GM13976 (cell line): ENCODE measurements at places on chromosomes 7 and 10.

DNA sequence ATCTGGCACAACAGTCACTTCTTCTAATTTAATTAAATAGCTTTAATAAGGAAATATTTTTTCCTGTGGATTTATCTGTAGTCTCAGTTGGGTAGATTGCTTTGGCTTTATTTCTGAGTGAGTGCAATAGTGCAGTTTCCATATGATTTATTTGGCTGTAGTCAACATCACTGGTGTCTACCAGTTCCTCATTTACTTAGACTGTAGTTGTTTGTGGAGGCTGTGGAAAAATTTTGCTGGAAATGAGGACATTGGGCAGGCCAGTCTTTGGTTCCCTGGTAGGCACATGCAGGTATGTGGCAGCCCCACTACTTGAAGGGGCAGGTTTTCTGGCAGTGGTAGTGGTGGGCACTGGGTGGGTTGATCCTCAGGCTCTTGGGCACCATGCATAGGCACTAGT lies 15.5 kb downstream of the TAS2R40 start:
- no peak for DNase-seq

DNA sequence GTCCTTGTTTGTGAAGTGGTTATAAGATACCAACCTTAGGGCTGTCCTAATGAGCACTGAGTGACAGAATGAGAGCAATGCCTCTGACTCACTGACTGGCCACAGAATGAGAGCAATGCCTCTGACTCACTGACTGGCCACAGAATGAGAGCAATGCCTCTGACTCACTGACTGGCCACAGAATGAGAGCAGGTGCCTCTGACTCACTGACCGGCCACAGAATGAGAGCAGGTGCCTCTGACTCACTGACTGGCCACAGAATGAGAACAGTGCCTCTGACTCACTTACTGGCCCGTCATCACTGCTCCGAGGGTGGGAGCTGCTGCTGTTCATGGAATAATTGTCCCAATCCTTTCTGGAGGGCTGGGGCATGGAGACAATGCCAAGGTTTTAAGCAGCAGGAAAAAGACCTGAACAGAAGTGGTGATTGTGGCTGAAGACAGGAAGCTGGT lies 265.2 kb upstream of the PPP2R2D start:
- DNase-seq: no peak

GRCh38 chr7:155791836-155792235 lies 20.4 kb downstream of the SHH start:
- no peak for DNase-seq

DNA sequence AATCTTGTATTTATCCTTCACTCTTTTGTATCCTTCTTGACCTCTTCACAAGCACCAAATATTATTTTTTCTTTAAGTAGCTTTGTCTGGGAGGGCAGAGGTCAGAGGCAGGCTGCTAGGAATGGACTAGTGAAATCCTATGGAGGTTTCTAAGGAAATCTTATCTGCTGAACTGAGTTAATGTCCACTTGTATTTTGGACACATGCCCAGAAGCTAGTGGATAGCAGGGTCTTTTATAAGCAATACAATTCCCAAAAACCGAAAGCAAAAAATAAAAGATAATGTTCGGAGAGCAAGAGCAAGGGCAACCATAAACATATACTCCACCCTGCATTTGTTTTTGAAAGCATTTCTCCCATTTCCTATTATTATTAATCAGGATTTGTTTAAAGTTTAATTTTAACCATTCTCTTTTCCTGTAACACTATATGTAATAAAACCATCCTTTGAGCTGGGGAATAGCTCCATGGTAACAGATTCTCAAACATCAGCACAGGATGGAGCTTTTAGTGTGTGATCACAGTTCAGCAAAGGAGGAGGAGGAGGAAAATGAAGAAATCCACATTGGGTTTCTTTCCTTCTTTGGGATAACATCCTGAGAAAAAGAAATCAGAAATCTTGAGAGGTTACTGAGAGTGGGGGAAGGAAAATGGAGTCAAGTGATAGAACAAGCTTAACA lies 328.2 kb upstream of the LRRN3 start:
- no peak for DNase-seq

DNA sequence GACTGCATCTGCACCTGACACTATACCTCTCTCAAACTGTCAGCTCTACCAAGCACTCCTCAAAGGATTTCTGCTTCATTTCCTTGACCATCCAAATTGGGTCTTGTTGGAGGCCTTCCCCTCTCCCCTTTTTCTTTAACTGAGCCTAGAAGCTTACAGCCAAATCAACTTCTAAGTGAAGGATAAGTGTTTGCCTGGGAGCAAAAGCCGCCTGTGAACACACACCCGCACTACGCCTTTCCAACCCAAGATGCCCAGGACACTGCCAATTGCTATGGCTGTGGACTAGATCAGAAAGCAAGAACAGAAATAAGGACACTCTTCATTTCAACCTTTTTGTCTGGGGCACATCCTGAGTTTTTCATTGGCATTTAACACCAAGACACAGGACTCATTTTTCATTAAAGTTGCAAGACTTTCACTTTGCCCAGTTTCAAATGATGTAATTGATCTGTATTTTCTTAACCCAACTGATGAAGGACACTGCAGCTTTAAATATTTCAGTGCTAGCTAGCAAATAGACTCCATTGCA lies 52.8 kb downstream of the CPEB3 start:
- DNase-seq: no peak

DNA sequence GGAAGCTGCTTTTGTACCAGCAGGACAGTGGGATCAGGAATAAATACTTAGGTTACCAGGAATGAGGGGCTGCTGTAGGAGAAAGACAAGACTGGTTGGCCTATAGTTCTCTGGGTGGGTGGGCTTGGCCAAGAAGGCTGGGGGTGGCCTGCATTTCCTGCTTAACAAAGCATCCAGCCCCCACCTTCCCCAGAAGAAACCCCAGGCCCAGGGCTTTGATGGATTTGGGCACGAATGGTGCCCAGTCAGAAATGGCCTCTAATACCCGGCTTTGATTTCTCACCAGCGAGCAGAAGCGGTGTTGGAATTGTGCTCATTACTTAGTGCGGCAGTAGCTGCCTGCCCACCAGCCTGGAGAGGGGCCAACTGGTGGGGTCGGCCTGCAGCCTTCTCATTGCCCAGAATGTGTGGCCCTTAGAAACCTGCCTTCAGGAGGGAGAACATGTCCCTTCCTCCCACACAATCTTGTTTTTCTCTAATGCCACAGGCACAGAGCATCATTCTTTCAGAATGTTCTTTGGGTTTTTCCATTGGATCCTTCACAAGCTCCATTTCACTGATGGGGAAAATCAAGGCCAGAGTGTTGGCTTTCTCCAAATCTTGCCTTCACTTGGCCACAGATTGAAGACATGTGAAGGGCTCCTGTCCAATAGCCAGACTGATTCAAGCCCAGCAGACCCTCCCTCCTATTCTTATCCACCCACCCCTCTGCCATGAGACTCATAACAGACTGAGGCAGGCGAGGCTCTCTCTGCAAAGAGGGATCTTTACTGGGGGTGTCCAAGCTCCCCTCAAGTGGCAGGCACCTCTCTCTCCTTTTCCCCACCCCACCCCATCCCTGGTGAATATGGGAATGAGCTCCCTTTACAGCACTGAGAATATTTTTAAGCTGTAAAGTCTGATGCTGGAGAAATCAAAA lies 2.5 kb downstream of the UNC5B start:
- DNase-seq: peak; percentile 21

GRCh38 chr10:123655751-123656150 lies 10.4 kb upstream of the GPR26 start:
- no peak for DNase-seq

- no peak for DNase-seq
These were observed 4.5 kb downstream of the MBL2 start for GRCh38 chr10:52768001-52768532.

- DNase-seq: no peak
These were observed 14.4 kb downstream of the VIPR2 start for GRCh38 chr7:159130199-159130775.

DNA sequence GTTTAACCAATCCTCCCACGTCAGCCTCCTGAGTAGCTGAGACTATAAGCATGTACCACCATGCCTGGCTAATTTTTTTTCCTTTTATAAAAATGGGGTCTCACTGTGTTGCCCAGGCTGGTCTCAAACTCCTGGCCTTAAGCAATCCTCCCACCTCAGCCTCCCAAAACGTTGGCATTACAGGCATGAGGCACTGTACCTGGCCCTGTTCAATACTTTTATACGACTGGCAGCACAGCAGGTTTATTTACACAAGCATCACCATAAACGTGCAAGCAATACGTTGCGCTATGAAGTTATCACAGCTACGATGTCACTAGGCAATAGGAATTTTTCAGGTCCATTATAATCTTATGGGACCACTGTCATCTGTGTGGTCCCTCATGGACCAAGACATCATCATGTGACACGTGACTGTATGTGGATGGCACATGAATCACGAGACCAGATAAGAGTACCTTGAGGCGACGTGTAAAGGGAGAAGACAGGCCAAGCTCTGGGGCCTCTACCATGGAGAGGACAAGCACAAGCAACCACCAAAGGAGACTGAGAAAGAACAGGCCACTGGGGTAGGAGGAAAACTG lies 34.5 kb upstream of the SLC18A3 start:
- DNase-seq: no peak

- DNase-seq: no peak
These were observed 44.0 kb downstream of the IMMP2L start for GRCh38 chr7:111518264-111518663.

DNA sequence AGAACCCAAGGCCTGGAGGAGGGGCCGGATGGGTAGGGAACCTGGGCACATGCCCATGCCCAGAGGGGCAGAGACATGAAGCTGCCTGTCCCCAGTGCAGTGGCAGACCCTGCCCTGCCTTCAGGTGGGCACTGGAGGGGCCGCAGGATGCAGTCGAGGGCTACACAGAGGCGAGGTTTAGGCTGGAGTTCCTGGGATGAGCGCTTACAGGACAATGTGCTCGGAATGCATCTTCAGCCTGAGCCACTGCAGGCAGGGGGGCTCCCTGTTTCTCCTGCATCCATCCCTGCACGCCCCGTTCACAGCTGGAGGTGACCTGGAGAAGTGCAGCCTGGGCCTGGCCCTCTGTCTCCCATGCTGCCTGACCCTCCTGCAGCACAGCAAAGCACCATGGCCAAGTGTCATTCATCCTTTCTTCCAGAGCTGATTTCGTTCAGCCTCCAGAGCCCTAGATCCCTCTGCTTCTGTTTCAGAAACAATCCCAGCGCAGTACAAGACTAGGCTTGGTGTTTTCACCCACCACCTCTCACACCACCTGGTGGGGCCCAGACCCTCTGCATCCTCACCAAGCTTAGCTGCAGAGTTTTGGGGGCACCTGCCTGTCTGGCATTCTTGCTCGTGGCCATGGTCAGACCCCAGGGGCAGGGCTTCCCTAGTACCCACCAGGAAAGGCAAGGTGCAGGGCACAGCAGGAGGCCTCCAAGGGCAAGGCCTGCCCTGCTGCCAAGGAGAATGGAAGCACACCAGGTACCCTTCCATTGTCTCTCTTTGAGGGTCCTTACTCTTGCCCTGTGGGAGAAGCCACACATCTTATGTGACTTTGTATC lies 311.9 kb downstream of the TCERG1L start:
- no peak for DNase-seq

GRCh38 chr10:52755297-52756062 lies 17.1 kb downstream of the MBL2 start:
- no peak for DNase-seq

DNA sequence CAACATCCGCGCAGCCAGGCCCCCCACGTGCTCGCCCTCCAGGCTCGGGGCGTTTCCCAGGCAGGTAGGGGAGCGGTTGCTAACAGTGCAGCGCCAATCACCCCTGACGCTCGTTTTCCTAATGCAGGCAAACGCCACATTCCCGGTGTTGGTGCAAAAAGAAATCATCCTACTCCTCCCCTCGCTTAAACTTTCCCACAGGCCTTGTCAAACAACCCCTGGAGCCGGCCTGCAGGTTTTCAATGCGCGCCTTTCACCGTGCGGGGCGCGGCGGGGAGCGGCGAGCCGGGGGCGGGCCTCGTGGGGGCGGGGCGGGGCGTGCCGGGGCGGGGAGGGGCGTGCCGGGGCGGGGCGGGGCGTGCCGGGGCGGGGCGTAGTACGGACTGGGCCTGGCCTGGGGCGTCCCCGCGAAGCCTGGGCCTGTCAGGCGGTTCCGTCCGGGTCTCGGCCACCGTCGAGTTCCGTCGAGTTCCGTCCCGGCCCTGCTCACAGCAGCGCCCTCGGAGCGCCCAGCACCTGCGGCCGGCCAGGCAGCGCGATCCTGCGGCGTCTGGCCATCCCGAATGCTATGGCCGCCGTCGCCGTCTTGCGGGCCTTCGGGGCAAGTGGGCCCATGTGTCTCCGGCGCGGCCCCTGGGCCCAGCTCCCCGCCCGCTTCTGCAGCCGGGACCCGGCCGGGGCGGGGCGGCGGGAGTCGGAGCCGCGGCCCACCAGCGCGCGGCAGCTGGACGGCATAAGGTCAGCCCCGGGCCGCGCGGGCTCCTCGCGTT lies at the start of gene ECHDC3:
Gene ECHDC3 (plus strand): TSS at position 374 of the 770 bp plus-strand sequence. CDS start 195 bp downstream, at position 569.
- DNase-seq: peak; percentile 92

DNA sequence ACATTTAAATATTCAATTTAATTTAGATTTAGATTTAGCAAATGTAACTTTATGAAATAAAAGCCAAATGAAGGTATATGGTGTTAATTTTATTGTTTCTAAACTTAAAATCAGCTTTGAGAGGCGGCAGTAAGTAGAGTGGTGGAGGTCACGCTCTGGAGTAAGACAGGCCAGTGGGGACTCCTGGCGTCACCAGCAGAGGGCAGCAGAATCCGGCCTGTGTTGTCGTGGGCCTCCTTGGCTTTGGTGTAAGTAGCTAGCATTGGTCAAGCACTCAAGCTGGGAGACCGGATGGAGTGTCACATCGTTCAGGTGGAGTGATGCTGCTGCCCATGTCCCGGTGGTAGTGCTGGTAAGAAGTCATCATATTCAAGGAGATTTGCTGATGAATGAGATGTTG lies 98.7 kb upstream of the DNAJB6 start:
- DNase-seq: no peak

- no peak for DNase-seq
These were observed 41.8 kb upstream of the TRIM8 start for GRCh38 chr10:102602272-102603045.

GRCh38 chr7:151315038-151315655 lies 26.5 kb upstream of the NUB1 start:
- peak; percentile 83 for DNase-seq

DNA sequence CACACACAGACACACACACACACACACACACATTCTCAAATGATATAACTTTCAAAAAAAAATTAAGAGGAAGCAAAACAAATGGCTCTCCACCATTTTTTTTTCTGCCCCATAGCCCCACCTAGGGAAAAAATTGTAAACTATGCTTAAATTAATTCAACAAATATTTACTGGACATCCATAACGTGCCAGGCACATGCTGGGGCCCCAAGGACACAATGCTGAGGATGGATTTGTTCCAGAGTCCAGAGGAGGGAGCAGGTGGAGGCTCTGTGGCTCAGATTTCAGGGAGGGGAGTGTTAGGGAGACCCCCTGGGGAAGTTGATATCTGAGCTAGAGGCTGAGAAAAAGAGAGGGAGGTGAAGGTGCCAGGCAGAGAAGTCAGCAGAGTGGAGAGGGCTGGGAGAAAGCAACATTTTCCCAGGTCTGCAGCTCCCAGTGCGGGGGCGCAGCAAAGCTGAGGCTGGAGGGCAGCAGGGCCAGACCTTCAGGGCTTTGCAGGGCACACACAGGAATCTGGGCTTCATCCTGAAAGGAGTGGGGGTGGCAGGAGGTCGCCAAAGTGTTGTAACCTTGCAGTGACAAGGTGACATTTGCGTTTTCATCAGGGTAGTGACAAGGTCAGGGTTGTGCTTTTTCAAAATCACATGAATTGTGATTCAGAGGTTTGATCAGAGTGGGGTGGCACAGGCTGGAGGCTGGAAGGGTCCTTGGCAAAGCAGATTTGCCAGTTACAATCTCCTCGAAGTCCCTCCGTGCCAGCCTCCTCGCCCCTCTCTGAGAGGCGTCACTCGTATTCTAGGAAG lies 261.6 kb downstream of the WDR11 start:
- DNase-seq: no peak

GRCh38 chr10:90930070-90930837 lies 9.4 kb upstream of the ANKRD1 start:
- DNase-seq: no peak
